ENCODE measurements at places on chromosomes 2 and 18.

GRCh38 chr18:10051877-10052631 is 138.2 kb downstream of the VAPA start:
- no peak for DNase-seq

- no peak for DNase-seq
Measured at GRCh38 chr2:199606193-199606780, 148.5 kb upstream of the SATB2 start.

GRCh38 chr18:58055890-58056558 is 12.0 kb downstream of the NEDD4L start:
- DNase-seq: no peak

GRCh38 chr2:77228391-77228790 is 293.8 kb downstream of the LRRTM4 start:
- DNase-seq: no peak

GRCh38 chr18:48142353-48142752 is 211.9 kb upstream of the SMAD2 start:
- no peak for DNase-seq

- no peak for DNase-seq
Measured at GRCh38 chr2:101883860-101884259, 107.9 kb upstream of the IL1R2 start.

GRCh38 chr2:234628953-234629352 is 132.1 kb upstream of the ARL4C start:
- DNase-seq: no peak

GRCh38 chr2:60533101-60534051 is 20.1 kb downstream of the BCL11A start:
- DNase-seq: no peak

DNA sequence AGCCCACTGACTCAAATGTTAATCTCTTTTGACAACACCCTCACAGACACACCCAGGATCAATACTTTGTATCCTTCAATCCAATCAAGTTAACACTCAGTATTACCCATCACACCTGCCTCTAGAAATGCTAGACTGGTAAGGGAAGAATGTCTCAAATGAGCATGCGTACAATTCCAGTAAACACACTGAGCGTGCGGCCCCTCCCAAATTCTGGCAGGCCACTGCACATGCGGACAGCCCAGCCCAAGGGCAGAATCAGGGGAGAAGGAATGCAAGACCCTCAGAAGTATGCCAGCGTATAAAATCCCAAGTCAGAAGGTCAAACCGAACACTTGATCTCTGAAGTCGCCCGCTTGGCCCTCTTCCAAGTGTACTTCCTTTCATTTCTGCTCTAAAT is 7.6 kb upstream of the EMILIN2 start:
- DNase-seq: no peak

- no peak for DNase-seq
Measured at GRCh38 chr2:49240608-49241007, 86.3 kb upstream of the FSHR start.

DNA sequence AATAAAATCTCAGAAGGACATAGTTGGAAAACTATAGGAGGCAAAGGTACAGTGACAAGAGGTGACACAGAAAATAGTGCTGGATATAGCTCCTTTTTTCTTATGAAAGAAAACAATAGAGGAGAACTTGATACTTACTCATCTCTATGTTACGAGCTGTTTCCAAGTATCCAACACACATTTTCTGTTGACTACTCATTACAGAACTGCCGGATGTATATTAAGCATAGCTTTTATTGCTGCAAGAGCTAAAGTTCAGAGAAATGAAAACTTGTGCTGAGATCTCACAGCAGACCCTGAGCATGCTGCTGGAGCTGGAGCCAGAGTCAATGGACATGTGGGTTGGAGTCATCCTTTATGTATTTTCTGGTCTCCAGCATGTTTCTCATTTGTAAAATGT is 210.0 kb upstream of the NT5C1B start:
- DNase-seq: no peak

Data from stimulated activated CD4-positive, alpha-beta T cell treated with anti-CD3 and anti-CD28 coated beads, TNF-alpha, amount 100 ng/mL, for 1 hour (primary cell).